SW 1271 (cell line): ENCODE measurements at places on chromosomes 1 and 21.
A peak's percentile ranks its signal among the peaks of the same experiment; 100 is the strongest.

- peak; percentile 21 for DNase-seq
These were observed 1.2 kb upstream of the CAMTA1 start for GRCh38 chr1:6783936-6784559.

GRCh38 chr1:177385760-177386698, 215.3 kb downstream of the BRINP2 start:
- no peak for DNase-seq

DNA sequence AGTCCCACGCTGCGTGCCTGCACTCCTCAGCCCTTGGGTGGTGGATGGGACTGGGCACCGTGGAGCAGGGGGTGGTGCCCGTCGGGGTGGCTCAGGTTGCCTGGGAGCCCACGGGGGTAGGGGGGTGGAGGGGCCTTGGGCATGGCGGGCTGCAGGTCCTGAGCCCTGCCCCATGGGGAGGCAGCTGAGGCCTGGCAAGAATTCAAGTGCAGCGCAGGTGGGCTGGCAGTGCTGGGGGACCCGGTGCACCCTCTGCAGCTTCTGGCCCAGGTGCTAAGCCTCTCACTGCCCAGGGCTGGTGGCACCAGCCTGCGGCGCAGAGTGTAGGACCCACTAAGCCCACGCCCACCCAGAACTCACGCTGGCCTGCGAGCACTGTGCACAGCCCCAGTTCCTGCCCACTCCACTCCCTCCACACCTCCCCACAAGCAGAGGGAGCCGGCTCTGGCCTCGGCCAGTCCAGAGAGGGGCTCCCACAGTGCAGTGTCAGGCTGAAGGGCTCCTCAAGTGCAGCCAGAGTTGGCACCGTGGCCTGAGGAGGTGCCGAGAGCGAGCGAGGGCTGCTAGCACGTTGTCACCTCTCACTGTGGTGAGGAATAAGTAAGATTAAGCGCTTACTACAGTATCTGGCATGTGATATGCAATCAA, 12.8 kb downstream of the TNNI3K start:
- DNase-seq = no peak

GRCh38 chr1:11447903-11448302, 31.1 kb upstream of the DISP3 start:
- DNase-seq = no peak

- DNase-seq = no peak
These were observed 52.6 kb downstream of the BRINP2 start for GRCh38 chr1:177223359-177223758.

GRCh38 chr1:10615932-10616671, 141.4 kb downstream of the PEX14 start:
- DNase-seq = no peak

DNA sequence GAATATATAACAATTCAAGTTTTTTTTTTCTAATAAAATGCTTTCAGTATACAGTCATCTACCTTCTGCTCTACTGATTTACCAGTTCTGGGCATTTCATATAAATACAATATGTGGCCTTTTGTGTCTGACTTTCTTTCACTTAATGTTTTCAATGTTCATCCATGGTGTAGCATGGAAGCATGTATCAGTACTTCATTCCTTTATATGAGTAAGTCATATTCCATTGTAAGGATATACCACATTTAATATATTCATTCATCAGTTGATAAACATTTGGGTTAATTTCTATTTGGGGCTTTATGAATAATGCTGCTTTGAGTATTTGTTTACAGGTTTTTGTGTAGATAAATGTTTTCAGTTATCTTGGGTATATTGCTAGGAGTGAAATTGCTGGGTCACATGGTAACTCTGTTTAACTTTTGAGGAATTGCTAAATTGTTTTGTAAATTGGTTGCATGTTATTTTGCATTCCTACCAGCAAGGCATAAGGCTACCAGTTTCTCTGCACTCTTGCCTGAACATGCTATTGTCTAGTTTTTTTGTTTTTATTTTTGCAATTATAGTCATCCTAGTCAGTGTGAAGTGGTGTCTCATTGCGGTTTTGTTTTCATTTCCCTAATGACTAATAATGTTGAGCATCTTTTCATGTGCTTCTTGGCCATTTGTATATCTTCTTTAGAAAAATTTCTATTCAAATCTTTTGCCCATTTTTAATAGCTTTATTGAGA, 206.1 kb downstream of the TM2D1 start:
- no peak for DNase-seq

DNA sequence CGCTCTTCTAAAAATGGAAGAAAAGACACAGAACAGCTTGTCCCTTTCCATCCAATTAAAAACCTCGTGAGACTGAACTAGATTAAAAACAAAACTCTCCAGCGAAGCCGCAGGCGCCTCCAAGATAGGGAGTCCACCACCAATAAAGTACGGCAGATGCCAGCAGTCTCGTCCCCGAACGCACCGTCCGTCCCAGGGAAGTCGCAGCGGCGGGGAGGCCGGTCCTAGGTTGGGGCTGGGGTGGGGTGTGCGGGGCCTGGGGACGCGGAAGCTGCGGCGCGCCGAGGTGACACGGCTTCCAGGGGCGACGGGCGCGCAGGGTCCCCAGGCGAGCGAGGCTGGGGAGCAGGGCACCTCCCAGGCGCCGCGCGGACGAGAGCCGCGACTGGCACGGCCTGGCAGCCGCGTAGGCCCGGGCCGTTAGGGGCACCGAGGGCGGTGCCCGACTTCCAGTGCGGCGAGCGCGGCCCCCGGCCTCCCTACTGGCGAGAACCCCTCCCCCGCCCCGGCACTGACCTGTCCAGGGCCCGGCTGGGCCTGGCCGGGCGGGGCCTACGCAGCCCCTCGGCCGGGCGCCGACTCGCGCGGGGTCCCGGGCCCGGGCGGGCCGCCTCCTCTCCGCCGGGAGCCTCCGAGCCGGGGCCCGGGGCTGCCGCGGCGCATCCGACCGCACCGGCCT, 28.3 kb upstream of the A3GALT2 start:
- no peak for DNase-seq

DNA sequence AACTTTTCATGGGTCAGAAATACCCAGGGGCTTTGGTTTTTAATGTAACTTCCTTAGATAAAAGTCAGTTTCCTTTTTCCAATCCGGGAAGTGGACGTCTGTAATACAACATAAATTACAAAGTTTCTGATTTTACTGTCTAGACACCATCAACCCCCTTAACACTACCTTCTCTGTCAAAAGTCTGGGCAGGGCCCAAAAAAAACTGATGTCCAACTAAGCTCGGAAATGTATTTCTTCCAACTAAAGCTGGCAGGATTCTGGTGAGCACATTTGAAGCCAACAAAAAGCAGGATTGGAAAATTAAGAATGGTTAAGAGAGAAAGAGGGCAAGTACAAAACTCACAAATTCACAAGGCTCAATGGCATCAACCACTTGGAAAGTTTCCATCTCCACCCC, 24.3 kb downstream of the DDAH1 start:
- DNase-seq = no peak

- DNase-seq = no peak
These were observed 11.4 kb downstream of the FLG2 start for GRCh38 chr1:152348447-152348846.

DNA sequence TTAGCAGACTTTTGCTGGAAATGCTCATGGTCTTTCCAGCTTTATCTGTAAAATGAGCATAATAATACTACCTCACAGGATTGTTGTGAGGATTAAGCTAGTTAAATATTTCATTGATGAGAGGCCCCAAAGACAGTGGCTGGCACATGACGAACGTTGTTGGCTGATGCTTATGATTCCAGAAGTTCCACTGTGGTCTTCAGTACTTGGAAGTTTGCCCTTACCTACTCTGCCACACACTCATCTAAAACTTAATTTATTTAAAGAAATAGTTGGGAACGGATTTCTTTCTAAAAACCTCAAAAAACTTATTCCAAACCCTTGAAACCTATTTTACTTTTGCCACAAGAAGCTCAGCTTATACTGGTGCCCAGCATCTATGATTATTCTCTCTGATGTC, 170.7 kb downstream of the DHRS3 start:
- DNase-seq = no peak

- no peak for DNase-seq
These were observed 234.4 kb upstream of the FOXD3 start for GRCh38 chr1:63087966-63088365.

DNA sequence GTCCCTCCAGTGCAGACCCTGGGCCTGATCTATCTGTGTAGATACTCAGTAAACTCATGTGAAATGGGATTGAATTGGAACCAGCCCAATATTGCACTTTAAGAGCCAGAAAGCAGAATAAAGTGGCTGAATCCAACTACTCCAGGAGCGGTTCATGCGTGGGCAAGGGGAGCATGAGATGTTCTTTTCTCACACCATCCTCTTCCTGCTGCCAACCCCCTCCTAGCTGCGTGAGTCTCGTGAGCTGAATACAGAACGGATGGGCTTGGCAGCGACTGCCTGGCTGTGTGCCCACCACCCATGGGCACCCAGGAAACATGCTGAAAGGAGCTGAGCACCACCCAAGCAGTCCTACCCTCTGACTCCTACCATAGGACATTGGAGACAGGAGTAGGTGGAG, 128.3 kb downstream of the ELAVL4 start:
- no peak for DNase-seq

DNA sequence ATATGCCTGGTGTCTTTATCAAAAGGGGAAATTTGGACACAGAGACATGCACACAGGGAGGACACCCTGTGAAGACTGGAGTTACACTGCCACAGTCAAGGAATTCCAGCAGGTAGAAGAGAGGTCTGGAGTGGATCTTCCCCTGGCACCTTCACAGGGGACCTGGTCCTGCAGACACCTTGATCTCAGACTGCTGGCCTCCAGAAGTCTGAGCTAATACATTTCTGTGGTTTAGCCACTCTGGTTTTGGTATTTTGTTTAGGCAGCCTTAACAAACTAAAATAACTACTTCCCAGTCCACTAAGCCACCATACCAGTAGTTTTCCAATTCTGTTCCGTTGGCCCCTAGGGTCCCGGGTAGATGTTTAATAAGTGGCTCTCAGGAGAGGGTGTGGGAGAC, 164.7 kb downstream of the SETD4 start:
- DNase-seq = no peak
